B cell (primary cell): ENCODE measurements at places on chromosomes 3 and 15.

DNA sequence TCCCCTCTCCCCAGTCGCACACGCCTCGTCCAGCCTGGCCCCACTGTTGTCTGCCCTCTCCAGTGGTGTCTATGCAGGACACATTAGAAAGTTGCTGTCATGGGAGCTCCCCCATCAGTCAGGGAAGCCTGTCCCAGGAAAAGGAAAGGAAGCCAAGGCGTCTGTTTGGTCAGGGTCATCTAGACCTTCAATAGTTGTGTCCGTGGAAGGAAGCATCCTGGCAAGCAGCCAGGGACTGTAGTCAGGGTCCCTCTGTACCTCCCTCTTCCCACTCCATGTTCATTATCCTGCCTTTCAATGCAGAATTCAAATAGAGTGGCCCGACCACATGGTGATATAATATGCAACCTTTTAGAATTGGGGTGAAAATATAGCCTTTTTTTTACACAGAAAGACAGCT lies 60.7 kb upstream of the RAB6B start:
- DNase-seq = no peak

DNA sequence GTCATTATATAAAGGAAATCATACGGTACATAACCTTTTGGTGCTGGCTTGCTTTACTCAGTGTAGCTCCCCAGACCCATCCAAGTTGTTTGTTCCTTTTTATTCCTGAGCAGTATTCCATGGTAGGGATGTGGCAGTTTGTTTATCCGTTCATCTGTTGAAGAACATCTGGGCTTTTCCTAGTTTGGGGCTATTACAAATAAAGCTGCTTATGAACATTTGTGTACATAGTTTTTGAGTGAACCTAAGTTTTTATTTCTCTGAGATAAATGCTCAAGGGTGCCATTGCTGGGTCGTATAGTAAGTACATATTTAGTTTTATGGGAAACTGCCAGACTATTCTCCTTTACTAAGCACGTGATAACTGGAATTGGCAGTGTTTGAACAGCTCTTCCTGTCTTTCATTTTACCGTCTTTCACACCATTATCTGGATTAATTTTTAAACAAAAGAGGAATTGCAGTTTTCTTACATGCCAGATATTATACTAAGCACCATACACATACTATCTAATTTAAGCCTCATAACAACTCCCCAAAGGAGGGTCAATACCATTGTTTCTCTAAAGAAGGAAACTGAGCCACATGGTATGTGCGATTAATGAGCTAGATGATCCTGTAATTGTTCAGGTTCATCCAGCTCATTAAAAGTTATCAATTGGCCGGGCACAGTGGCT lies 85.6 kb downstream of the PTPRG start:
- no peak for DNase-seq

DNA sequence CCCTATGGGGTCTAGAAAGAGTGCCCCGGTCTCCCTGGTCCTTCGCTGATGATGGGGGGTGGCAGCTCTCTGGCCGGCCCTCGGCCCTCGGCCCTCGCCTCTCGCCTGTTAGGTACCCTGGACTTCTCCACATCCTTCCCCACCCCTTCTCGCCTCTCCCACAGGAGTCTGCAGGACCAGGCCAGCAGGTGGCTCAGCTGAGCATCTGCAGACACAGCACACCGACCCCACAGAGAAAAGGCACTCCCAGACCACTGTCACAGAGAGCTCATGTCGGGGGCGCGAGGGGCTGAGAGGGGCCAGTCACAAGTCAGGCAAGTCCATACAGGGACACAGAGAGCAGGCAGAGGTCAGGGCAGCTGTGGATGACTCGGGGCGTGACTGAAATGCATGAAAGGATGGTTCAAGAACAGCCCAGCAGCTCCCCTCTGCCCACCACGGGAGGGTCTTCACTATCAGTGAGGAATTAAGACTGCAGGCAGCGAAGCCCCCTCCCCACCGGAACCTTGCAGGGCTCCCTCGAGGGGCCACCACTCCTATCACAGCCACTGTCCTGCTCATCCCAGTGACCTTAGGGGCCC lies 181.7 kb upstream of the NSMCE3 start:
- DNase-seq = no peak

GRCh38 chr15:90059208-90059985 lies 42.9 kb downstream of the IDH2 start:
- peak; percentile 96 for DNase-seq

- no peak for DNase-seq
Measured at GRCh38 chr3:173743111-173743510, 345.6 kb downstream of the NLGN1 start.

DNA sequence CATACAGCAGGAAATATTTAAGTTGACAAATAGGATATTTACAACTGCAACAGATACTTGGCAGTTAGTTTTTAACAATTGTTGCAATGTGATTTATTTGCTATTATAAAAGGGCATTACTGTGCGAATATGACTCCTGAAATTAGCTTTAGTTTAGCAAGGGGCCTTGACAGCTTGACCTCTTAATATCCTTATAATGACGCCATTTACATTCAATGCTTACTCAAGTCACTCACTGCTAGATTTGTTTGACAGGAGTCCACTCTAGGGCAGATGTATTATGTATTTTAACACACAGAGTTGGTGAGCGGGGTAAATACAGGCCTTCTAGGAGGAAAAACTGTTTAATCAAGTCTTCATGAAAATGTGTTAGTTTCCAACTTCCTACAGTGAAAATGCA lies 58.1 kb upstream of the C15orf61 start:
- DNase-seq = no peak

DNA sequence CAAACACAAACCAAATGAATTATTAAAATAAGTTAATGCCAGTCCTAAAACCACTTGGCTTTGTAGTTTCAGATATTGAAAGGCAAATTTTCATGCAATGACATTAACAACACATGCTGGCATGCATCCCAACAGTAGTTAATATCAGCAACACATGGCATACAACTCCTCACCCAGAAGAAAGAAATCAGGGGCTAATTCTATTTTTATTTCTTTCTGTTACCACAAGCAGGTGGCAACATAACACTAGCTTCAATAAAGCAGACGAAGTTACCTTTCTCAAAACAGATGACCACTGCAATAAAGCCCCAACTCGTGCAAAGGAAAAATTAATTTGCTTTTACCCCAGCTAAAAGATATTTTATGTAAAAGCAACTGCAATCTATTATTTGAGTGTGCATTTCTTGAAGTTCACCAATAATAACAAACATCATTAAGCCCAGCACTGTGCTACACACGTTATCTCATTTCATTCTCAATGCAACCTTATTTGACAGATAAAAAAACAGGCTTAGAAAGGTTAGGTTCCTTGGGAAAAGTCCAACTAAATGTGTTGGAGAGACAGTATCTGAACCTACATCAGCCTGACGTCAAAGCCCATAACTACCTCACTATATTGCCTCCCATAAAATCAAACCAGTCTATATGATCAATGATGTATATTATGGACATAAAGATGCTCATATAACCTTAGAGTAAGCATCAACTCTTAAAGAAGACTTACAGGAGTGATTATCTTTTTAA lies 2.8 kb downstream of the TOP2B start:
- no peak for DNase-seq

- DNase-seq = no peak
Measured at GRCh38 chr3:126269354-126269753, 87.9 kb downstream of the KLF15 start.
